Tongue (tissue), 3 donors: ENCODE measurements at places on chromosomes 3 and 15.

DNA sequence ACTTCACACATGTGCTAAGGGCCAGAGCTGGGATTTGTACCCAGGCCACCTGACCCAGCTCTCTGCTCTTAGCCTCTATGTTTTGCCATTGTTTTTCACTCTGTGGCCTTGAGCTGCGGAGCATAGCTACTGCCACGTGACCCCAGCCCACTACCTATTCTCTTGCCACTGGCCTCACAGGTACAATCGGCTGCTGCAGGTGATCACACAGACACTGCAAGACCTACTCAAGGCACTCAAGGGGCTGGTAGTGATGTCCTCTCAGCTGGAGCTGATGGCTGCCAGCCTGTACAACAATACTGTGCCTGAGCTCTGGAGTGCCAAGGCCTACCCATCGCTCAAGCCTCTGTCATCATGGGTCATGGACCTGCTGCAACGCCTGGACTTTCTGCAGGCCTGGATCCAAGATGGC, 46.2 kb downstream of the SEMA3G start:
- DNase-seq: no peak

- no peak for DNase-seq
Measured at GRCh38 chr3:71076361-71077002, 507.0 kb downstream of the FOXP1 start.

GRCh38 chr3:156542101-156543042, 12.5 kb downstream of the SSR3 start:
- no peak for DNase-seq

- DNase-seq: no peak
Measured at GRCh38 chr3:31184261-31185061, 290.0 kb upstream of the GADL1 start.

GRCh38 chr3:123267821-123268220, 66.1 kb downstream of the SEC22A start:
- DNase-seq: no peak
